Stimulated activated CD8-positive, alpha-beta memory T cell treated with anti-CD3 and anti-CD28 coated beads, Interleukin-4, amount 100 ng/mL, for 48 hours (primary cell): ENCODE measurements at places on chromosomes 6 and 20.

GRCh38 chr6:160028487-160029275, 59.8 kb downstream of the IGF2R start:
- peak; percentile 47 for DNase-seq

- DNase-seq: peak; percentile 72
Measured at GRCh38 chr6:26097268-26097875, 10.1 kb downstream of the HFE start.

DNA sequence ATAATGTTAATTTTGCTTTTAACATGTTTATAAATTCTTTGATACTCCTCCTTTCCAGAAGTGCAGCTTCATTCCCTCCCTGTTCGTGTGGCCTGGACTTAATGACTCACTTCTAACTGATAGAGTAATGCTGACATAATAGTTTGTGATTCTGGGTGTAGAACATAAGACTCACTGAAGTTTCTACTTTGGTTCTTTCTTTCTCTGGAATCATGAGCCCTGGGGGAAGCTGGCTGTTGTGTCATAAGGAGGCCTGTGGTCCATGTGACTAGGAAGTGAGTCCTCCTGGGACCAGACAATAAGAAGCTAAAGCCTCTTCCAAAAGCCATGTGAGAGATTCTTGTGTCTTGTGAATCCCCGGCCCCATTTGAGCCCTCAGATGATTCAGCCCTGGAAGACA, 30.5 kb upstream of the HLA-G start:
- DNase-seq: no peak

DNA sequence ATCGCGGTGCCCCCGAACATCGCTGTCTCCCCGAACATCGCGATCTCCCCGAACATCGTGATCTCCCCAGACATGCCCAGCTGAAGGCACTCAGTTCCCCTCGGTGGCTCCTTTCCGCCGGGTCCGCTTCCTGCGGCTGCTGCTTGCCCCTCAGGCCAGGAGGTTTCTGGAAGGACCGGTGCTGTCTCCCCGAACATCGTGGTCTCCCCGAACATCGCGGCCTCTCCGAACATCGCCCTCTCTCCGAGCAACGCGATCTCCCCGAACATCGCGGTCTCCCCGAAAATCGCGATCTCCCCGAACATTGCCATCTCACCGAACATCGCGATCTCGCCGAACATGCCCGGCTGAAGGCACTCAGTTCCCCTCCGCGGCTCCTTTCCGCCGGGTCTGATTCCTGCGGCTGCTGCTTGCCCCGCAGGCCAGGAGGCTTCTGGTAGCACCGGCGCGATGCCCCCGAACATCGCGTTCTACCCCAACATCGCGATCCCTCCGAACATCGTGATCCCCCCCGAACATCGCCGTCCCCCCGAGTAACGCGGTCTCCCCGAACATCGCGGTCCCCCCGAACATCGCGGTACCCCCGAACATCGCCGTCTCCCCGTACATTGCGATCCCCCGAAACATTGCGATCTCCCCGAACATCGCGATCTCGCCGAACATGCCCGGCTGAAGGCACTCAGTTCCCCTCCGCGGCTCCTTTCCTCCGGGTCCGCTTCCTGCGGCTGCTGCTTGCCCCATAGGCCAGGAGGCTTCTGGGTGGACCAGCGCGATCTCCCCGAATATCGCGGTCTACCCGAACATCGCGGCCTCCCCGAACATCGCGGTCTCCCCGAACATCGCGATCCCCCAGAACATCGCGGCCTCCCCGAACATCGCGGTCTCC, 808 bp downstream of the ULBP1 start:
- DNase-seq: peak; percentile 44

- no peak for DNase-seq
Measured at GRCh38 chr6:79719248-79719960, 88.3 kb downstream of the SH3BGRL2 start.

GRCh38 chr6:142187209-142187608, 40.1 kb downstream of the VTA1 start:
- DNase-seq: no peak

DNA sequence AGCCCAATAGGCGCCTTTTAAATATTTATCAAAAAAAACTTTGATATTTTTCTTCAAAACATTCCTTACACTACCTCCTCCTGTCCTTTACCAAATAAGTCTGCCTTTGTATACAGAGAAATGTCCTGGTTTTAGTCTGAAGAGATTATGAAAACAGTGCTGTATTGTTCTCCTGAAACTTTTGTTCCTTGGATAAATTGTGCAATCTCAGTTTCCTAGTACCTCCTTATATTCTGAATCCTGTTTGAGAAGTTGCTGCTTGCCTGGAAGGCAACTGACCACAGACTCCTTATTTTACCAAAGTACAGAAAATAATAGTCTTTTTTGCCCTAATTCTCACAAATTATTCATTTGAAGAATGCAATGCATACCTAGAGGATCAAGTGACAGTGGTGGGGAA, 349.5 kb downstream of the EPHA7 start:
- DNase-seq: no peak

DNA sequence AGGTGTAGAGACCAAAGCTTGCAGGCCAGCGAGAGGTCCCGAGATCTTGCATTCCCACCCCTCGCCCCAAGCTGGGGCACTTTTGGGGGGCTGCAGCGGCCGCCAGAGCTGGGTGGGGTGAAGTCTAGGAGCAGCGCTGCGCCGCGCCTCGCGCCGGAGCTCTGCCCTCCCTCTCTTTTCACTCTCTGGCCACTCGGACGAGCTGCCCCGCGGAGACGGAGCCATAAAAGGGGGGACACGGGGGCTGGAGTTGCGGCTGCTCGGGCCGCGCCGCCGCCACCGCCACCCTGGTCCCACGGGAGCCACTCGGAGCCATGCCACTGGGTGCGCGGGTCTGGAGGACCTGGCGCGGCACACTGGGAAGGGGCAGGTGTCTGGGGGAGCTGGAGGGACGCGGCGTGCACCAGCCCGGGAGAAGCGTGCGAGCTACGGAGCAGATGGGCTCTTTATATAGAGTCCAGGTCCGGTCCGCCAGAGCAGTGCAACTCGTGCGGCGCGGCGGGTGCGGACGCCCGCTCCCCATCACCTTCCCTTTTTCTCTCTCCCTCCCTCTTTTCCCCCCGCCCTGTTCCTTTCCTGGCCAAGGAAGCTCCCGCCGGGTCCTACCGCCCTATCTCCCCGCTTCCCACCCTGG, 687 bp upstream of the HTR1B start:
- no peak for DNase-seq

GRCh38 chr6:141252828-141253608, 879.7 kb upstream of the GJE1 start:
- DNase-seq: no peak

GRCh38 chr6:148550569-148550968, 196.3 kb upstream of the UST start:
- no peak for DNase-seq

GRCh38 chr6:71551798-71552197, 263.2 kb downstream of the OGFRL1 start:
- no peak for DNase-seq

- DNase-seq: no peak
Measured at GRCh38 chr20:54000914-54001313, 69.5 kb downstream of the BCAS1 start.

- DNase-seq: no peak
Measured at GRCh38 chr6:125598422-125598821, 151.0 kb upstream of the HEY2 start.

GRCh38 chr6:115945812-115946211, 114.9 kb downstream of the FRK start:
- no peak for DNase-seq

- DNase-seq: no peak
Measured at GRCh38 chr6:112636650-112637262, 289.6 kb downstream of the RFPL4B start.

- no peak for DNase-seq
Measured at GRCh38 chr20:64156886-64157875, 7.1 kb upstream of the MYT1 start.

DNA sequence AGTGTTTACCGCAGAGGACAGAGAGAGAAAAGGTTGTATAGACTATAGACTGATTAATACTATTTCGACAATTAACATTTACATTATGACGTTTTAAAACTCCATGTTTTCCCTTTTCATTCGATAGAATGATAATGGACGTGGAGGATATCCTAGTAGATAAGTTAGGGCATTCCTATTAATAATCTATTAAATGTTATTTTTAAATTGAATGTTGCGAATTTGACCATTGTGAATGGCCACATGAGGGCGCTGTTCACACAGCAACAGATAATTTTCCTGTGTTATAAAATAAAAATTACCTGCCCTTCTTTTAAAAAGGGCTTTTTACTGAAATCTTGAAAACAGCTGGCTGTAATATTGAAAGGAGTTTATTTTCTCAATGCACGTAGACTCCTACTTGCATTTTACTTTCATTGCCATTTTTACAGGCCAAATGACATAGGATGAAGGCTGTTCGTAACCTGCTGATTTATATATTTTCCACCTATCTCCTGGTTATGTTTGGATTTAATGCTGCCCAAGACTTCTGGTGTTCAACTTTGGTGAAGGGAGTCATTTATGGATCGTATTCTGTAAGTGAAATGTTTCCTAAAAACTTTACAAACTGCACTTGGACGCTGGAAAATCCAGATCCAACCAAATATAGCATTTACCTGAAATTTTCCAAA, 3.3 kb downstream of the ADGRB3 start:
- DNase-seq: peak; percentile 39

- DNase-seq: no peak
Measured at GRCh38 chr6:46687619-46688097, at the start of gene TDRD6. Gene TDRD6, plus strand, starts transcription at chr6:46687885. Its CDS starts 244 bp downstream, at chr6:46688129.

- peak; percentile 34 for DNase-seq
Measured at GRCh38 chr6:89818977-89819335, 638 bp downstream of the MDN1 start.

DNA sequence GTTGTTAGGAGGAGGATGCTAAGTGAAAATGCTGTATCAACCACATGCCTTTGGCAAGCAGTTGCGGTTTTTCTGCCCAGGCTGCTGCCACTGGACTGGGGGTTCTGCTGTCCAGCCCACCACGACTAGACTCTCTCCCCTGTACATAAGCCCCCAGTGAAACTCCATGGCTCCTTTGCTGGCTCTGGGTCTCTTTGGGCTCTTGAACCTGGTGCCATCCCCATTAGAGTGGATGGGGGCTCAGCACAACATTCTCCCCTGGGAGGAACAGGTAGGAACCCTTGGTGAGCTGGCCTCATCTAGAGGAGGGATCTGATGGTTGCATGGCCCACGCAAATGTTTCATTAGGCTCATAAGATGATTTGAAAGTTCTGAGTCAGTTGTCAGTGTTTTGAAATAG, 204.8 kb upstream of the KCNG1 start:
- no peak for DNase-seq

DNA sequence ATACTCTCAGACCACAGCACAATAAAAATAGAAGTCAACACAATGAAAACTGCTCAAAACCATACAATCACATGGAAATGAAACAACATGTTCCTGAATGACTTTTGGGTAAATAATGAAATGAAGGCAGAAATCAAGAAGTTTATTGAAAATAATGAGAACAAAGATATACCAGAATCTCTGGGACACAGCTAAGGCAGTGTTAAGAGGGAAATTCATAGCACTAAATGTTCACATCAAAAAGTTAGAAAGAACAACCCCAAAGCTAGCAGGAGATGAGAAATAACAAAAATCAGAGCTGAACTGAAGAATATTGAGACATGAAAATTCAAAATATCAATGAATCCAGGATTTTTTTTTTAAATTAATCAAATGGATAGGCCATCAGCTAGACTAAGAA, 183.3 kb downstream of the BACH2 start:
- no peak for DNase-seq

DNA sequence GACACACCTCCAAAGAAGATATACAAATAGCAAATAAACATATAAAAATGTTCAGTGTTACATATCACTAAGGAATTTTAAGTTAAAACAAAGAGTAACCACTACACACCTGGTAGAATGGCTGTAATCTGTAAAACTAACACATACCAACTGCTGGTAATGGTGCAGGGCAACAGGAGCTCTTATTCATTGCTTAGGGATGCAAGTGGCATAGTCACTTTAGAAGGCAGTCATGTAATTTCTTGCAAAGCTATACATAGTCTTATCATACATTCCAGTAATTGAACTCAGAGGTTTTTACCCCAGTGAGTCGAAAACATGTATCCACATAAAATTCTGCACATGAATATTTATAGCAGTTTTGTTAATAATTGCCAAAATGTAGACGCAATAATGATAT, 906.8 kb upstream of the CITED2 start:
- no peak for DNase-seq

DNA sequence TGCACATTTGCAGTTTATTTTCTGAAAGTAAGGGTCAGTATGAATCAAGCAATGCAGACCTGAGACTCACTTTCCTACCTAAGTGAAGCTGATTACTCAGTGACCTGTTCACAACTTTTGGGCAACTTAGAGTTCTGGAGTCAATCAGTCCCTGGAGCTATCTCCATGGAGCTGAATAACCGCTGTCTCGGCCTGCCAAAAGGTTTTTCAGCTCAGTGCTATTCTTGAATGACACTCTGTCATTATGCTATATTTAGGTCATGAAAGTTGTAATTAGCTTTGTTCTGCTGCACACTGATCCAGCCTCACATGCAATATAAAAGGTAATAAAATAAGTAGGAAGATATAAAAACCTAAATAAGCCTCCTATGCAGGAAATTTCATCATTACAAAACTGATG, 356.0 kb downstream of the BMP2 start:
- no peak for DNase-seq

DNA sequence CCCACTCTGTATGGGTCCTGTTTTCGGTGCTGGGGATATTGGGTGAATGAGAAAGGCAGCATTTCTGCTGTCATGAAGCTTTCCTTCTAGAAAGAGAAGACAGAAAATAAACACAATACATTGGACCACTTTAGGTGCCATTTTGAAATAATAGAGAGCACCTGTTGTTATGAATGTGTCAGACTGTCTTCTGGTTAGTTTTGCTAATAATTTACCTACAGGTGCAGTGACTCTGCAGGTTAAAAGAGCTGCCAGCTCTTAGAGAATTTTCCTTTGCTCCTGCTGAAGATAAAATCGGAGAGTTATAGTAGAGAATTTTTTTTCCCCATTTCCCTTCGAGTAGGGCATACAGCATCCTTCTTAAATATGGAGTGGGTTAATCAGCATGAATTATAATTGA, 21.9 kb upstream of the GCLC start:
- DNase-seq: no peak

DNA sequence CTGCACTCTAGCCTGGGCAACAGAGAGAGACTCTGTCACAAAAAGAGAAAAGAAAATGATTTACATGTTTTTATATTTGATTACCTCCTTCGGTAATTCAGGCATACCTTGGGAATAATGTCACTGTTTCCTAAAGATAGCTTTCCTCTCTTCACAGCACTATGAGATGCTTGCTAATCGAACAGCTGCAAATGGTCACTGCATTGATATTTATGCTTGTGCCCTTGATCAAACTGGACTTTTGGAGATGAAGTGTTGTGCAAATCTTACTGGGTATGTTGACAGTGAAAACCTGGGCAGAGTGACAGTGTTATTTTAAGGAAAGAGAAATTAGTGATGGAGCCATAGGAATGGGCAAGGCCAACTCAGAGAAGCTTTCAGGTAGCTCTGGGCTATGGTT, 19.6 kb downstream of the SEC23B start:
- DNase-seq: no peak

DNA sequence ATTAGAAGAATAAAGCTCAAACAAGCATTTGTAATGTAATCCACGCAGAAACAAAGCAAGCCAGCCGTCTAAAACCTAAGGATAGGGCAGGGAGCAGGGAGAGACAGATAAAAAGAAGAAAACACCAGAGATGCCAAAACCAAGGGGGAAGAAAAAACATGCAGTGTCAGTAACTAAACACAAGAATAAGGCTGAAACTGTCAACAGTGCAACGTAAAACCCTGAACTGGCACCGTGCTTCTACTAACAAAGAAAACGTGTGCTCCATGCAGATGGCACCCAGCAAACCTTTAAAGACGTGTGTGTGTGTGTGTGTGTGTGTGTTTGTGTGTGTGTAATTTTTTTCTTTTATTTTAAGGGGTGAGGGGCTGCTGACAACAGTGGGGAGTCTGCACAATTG, 88.4 kb upstream of the TAB2 start:
- DNase-seq: no peak
